HCT116 (cell line): ENCODE measurements at places on chromosomes 7 and 10. TPM values are rescaled to one million over a fixed set of nuclear protein-coding genes. Genes with fewer than 3 reads are reported as not detected.

Gene ITGA8
- 0.02 TPM for total RNA-seq

Gene CHST3
- total RNA-seq: 10.6 TPM

Gene CALY
- 0.47 TPM for total RNA-seq

Gene TMEM236
- 0.07 TPM for total RNA-seq

Gene TSPAN33
- total RNA-seq: 22.2 TPM

Gene AUTS2
- 0.93 TPM for total RNA-seq

Gene RPS24
- total RNA-seq: 1,764 TPM

GRCh38 chr10:132255489-132256344 lies 52.0 kb downstream of the STK32C start:
- DNase-seq: no peak

GRCh38 chr7:99001482-99002147 lies 123.3 kb downstream of the TRRAP start:
- DNase-seq: no peak

DNA sequence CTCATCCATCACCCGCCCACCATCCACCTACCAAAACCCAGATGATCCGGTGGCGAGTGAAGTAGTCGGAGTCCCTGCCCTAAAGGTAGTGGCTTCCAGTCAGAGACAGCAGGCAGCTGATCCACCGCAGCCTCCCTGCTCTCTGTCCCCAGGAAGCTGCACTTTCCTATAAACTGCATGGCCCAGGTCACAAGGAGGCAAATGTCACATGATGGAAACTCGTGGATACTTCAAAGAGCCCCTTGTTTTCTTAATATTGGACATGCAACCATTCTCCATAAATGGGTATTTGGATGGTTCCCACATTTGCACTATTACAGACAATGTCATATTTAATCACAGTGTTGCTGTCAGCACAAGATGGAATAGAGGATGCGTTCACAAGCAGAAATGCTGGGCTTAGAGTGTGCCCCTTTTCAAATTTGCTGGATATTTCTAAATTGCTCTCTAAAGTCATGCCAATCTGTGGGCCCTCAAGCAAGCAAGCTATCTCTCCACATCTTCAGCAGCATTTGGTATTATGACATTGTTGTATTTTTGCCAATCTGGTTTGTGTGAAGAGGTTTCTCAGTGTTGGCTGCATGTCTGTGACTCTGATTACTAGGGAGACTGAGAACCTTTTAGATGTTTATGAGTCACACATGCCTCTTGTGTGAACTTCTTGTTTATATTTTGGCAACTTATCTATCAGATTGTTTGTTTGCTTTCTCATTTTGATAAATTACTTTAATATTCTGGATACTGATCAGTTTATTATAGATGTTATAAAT lies 822.0 kb downstream of the TNS3 start:
- DNase-seq: no peak

DNA sequence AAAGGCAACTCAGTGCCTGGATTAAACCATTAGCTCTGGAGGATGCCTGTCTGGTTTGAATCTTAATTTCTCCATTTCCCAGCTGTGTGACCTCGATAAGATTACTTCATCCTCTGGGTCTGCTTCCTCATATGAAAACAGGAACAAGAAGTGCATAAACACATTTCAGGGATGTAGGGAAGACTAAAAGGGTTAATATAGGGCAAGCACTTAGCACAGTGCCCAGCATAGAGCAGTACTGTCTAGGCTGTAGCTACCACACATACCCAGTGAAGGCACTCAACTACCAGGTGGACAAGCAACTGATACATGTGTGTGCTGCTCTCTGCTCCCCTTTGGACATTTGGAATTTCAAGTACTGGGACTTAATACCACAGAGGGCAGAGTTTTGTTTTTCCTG lies 85.4 kb downstream of the KCNMA1 start:
- DNase-seq: no peak

DNA sequence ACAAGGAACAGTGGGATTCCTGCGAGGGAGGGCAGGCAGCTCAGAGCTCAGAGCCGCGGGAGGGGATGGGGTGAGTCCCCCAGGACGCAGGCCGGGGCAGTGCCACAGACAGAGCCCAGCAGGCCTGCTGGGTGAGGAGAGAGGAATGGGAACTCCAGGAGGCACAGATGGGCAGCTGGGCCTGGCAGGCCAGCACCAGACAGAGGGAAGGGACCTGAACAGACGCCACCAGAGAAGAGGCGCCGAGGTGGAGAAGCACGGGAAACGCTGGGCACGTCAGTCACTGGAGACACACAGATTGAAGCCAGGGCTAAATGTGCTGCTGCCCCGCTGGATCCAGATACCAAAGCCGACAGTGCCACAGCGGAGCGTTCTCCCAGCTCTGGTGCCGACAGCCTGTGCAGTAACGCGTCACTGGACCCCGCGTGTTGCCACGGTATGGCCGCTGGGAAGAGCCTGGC lies 225.8 kb downstream of the MAD1L1 start:
- DNase-seq: no peak

DNA sequence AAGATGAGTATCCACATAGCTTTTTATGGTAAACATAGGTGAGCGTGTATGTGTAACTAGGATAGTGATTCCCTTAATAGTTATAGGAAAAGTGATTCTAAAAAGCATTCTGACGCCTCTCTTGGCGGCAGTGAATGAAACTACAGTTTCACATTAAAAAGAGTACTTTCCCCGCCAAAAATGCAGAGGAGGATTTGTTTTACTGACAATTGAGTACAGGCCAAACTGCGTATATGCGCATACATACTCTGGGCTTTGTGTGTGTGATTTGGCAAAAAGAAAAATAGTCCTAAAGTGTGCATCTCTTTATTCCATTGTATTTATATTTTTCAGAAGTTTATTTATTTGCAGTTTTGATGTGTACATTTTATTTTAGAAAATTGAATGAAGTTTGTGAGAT lies 10.3 kb downstream of the CUL1 start:
- DNase-seq: no peak
